ENCODE measurements at places on chromosomes 16 and 17.
A peak's percentile ranks its signal among the peaks of the same experiment; 100 is the strongest.

- no peak for DNase-seq
Measured at GRCh38 chr17:9052921-9053320, 31.6 kb downstream of the NTN1 start.

GRCh38 chr16:62021161-62021581 lies 15.1 kb downstream of the CDH8 start:
- DNase-seq, result no peak

- DNase-seq, result no peak
Measured at GRCh38 chr16:87864331-87864989, 4.8 kb downstream of the SLC7A5 start.

- no peak for DNase-seq
Measured at GRCh38 chr16:85261657-85262557, 149.6 kb upstream of the CIBAR2 start.

- DNase-seq, result no peak
Measured at GRCh38 chr16:56203052-56203451, 11.8 kb downstream of the GNAO1 start.

DNA sequence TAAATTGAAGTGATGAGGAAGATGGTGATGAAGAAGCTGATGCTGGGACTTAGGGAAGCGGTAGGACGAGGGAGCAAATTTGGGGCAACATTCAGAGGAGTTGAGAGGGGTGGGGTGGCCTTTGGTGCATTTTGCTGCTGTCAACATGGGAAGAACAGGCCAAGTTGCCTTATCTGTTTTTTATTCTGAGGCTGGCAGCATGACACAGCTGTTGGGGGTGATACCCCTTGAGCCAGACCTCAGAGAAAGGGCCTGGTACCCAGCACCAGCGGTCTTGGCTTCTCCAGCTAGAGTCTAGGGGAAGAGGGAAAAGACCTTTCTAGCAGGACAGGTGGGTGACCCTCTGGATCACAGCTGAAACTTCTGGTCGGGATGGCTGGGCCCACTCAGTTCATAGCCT lies 4.6 kb downstream of the IGFBP4 start:
- no peak for DNase-seq

- DNase-seq, result peak; percentile 91
Measured at GRCh38 chr16:3819746-3820724, 60.5 kb downstream of the CREBBP start.

Data from NCI-H226 (cell line).